Transverse colon (tissue), 4 donors: ENCODE measurements at places on chromosomes 7 and 10.

DNA sequence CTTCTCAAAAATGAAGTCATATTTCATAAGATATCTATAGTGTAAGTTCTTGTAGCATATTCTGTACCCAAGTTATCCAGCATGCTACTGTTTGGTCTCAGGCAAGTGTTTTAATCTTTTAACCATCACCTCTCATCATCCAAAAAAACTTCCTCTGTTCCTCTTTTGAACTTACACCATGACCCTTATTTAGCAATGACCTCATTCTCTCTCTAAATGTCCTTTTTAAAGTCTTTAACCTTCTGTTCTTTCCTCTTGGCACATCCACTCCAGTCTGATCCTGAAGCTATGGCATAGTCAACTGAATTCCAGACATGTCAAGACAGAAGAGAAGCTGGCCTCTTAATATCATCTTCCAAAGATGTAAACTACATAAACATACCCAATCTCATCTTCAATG, 26.2 kb downstream of the PPP3CB start:
- DNase-seq: no peak

GRCh38 chr7:40057292-40057691, 77.1 kb downstream of the MPLKIP start:
- DNase-seq: peak; percentile 37

- DNase-seq: no peak
These were observed 19.6 kb downstream of the TMEM229A start for GRCh38 chr7:124013306-124013705.

- no peak for DNase-seq
These were observed 1.1 kb downstream of the CYP26A1 start for GRCh38 chr10:93074597-93075368.

- no peak for DNase-seq
These were observed 1.1 kb upstream of the RABGEF1 start for GRCh38 chr7:66739477-66739876.

- DNase-seq: no peak
These were observed 398.1 kb upstream of the PRKCQ start for GRCh38 chr10:6978187-6978627.

- DNase-seq: no peak
These were observed 510.4 kb downstream of the SUGCT start for GRCh38 chr7:40645197-40645596.

- no peak for DNase-seq
These were observed 122.8 kb downstream of the SKIDA1 start for GRCh38 chr10:21402606-21403083.

GRCh38 chr10:129174232-129175014, 292.6 kb upstream of the MGMT start:
- DNase-seq: no peak

GRCh38 chr10:6680735-6681134, 100.7 kb upstream of the PRKCQ start:
- no peak for DNase-seq

- DNase-seq: peak; percentile 36
These were observed 32.5 kb downstream of the RGS10 start for GRCh38 chr10:119509909-119510451.

DNA sequence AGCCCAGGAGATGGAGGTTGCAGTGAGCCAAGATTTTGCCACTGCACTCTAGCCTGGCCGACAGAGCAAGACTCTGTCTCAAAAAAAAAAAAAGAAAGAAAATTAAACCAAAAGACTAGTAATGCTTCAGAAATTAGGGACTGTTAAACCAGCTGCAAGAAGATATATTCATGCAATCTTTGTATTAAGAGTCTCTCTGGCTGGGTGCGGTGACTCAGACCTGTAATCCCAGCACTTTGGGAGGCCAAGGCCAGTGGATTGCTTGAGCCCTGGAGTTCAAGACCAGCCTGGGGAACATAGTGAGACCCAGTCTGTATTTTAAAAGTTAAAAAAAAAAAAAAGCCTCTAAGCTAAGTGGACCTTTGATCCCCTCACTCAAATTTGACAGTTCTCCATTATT, 2.5 kb upstream of the HNRNPF start:
- DNase-seq: no peak

DNA sequence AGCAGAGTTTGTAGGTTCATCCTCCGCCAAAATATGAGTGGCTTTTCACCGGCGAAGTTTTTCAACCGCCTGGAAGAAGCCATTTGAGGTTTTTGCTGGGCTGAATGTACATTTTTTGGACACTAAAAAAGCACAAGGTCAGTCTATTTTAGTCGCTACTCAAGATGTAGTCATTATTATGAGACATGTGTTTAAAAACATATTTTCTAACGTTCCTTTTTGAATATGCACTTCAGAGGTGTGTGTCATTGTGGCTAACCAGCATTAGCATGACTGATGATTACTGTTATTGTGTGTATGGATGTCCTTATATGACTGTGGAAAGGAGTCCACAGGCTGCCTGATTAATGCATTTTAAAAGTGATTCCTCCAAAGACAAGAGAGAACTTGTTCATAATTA, 605.4 kb downstream of the INHBA start:
- DNase-seq: no peak

GRCh38 chr10:69626826-69627225, 3.2 kb upstream of the FAM241B start:
- no peak for DNase-seq
